Retina (tissue), 1 donor: ENCODE measurements at places on chromosomes 3 and 15.
A peak's percentile ranks its signal among the peaks of the same experiment; 100 is the strongest.

DNA sequence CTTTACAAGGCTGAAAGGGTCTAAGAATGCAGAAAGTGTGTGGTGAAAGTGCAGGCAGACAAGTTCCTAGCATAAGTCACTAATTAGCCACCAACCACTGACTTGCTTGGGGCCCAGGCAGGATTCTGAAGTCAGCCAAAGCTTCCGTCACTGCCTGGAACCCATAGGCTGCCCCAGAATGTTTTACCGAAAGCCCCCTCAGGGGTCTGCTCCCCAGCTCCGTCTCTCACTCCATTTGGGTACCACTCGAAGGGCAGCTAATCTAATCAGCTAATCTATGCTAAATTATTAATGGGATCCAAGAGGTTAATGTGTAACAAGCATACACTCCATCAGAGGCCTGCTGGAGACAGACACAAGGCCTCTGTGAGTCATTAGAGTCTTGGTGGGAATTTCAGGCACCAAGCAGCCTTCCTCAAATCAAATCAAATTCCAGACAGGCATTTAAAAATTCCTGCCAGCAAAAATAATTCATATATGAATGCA lies 13.2 kb downstream of the ADAMTS9 start:
- peak; percentile 29 for DNase-seq

- no peak for DNase-seq
Measured at GRCh38 chr3:26099692-26100091, 309.8 kb downstream of the OXSM start.

DNA sequence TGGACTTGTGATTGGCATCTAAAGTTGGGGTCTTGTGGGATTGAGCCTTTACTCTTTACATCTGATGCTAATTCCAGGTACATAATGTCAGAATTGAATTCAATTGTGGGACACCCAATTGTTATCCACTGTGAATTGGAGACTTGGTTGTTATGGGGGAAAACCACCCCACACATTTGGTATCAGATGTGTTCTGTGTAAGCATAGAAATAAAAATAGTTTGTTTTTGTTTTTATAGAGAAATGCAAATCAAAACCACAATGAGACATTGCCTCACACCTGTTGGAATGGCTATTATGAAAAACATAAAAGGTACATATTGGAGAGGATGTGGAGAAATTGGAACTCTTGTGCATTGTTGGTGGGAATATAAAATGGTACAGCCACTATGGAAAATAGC lies 58.5 kb downstream of the CPA3 start:
- no peak for DNase-seq

DNA sequence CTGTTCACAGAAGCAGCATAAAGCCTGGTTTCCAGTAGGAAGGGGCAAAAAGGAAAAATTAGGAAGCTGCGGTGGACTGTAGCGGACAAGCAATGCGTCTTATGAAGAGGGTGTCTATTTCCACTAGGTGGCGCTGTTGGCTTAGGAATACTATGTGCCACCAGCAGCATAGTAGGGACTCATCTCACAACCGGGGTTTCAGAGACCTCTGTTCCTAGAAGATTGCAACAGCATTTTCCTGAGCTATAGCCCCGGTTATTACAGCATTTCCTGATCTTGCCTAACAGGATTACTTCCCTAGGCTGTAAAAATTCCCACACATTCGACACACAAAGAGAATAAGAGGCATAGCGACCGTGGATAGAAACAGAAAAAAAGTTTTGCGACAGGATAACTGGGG lies 683.0 kb downstream of the TBL1XR1 start:
- DNase-seq = no peak

DNA sequence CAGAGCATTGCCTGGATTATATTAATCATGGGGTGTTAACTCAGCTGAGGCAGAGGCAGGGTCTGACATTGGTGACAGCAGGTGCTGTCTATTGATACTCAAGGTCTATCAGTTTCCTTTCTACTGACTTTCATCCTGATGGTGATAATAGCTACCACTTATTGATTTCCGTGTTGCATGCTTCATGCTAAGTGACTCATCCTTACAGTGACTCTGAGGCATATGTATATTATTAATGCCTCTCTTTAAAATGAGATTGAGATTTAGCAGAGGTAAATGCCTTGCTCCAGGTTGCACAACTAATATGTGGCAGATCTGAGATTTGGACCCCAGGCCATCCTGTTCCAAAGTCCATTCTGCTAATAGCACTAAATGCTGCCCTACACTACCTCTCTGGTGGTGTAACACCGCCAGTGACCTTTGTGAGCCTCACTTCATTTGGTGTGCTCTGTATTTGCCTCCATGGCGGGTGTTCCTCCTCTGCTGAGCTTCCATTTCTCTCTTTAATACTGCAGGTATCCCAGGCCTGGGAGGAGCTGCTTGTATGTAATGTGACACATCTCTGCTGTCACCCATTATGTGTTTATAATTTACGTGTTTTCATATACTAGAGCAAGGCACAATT lies 50.4 kb downstream of the GPR171 start:
- no peak for DNase-seq

DNA sequence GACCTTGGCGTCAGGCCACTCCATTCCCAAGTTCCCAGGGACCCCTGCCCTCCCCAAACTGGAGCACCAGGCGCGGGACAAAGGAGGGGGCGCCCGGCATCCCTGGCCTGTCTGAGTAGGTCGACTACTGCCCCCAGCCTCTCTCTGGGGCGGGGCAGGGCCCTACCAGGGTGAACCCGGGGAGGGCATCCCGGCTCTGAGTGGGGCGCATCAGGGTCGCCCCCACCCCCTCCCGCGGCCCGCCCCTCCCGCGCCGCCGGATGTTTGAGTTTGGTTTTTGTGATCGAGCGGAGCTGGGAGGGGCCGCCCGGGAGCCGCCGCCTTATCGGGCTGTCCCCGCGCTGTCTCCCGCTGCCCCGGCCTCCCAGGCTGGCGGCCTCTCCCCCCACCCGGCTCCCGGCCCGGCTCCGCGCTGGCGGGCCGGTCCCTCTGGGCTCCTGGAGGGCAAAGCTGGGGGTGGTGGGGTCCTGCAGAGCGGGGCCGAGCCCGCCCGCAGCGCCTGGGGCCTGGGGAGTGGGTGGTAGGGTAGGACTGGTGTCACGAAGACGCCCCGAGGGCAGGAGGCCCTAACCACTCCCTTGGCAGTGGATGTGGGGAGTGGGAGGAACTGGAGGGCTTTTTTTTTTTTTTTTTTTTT lies 47.2 kb upstream of the SMAD6 start:
- DNase-seq = no peak

GRCh38 chr3:192894676-192895075 lies 23.0 kb downstream of the MB21D2 start:
- no peak for DNase-seq

DNA sequence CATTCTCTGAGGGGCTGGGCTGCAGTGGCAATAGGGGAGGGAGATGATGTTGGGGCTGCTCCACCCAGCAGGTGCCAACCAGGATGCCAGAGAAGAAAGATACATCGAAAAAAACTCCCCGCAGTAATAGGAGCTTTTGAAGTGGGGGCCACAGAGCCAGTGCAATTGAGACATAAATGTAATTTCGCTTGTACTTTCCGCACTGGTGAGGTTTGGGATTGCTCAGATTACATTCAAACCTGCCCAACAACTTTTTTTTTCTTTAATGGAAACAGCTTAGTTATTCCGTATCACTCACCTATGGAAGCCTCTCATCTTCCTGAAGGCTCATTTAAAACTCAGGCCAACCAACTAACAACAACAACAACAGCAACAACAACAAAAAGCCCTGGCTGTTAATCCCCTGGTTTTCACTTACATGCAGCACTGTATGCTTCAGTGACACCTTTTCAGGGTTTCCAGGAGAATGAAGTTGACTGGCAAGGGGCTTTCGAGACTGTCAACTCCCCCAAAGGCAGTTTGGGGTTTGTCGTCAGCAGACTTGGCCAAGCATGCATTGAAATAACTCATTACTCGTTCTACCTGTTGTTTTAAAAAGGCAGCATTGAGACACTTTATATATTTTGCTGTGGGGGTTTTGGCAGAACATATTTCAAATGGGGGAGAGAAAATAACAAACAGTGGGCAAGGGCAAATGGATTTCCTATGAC lies 163.8 kb downstream of the EBLN2 start:
- DNase-seq = no peak

DNA sequence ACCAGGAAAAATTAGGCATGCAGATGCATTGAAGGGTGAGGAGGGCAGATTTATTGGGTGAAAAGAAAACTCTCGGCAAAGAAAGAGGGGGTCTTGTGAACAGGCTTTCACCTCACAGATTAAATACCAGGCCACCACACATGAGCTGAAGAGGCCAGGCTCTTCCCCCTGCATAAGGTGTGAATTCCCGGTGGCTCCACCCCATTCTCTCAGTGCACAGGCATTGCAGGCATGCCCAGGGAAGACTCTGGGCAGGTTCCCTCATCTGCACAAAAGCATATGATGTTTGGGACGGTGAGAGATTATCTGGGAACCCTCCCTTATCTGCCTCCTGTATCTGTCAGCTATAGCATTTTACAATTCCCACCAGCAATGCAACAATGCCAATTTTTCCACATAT lies 7.2 kb upstream of the SLC35G2 start:
- DNase-seq = no peak

GRCh38 chr15:69490356-69491037 lies 37.9 kb downstream of the RPLP1 start:
- DNase-seq = no peak

DNA sequence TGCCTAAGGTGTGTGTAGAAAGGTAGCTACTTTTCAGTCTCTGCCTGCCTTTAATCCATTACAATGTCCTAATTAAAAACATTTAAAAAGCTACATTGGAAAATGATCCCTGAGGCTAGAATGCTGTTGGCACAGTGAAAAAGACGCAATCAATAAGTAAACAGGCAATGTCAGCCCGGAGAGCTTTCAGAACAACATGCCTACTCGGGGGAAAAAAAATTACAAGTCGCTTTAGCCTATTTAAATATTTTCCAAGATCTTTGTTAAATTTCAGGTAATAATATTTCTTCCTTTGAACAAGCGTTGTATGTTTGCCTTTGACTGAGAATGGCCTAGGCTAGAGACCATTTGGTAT lies 46.6 kb upstream of the CD47 start:
- no peak for DNase-seq

- DNase-seq = no peak
Measured at GRCh38 chr3:54577313-54577712, 350.5 kb downstream of the LRTM1 start.

GRCh38 chr3:9067352-9067975 lies 104.2 kb upstream of the RAD18 start:
- DNase-seq = peak; percentile 61

DNA sequence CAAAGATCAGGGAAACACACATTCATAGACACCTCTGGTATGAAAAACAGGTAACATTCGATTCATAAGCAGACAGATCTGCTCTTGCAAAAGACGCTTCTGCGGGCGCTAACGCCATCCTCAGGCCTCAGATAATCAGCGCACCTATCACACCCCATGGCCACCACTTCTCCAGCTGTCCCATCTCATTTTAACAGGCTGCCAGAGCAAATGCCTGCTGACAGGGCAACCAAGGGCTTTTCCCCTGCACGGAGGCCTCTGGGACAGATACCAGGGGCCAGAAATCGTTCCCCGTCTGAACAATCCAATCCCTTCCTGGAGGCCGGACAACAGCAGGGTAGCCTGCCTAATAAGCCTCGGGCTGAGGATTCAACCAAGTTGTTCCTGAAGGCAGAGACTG lies 15.2 kb downstream of the ABCC5 start:
- DNase-seq = no peak

- no peak for DNase-seq
Measured at GRCh38 chr15:73608475-73608874, 24.7 kb downstream of the NPTN start.

DNA sequence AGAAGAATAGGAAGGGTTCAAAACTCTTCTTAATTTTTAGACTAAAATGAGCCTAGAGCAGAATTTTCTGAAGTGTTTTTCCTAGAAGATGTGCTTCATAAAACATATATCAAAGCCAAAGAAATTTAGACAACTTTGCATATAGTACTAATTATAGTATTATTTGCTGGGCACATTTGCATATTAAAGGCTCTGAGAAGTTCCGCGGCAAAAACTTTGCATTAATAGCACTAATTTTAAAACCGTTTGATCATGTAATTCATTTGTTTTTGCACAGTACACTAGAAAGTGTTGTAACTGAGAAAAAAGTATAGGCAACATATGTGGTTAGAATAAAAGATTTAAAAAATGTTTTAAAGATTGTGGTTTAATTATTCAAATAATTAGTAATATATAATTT lies 412.0 kb upstream of the NR2F2 start:
- DNase-seq = no peak

DNA sequence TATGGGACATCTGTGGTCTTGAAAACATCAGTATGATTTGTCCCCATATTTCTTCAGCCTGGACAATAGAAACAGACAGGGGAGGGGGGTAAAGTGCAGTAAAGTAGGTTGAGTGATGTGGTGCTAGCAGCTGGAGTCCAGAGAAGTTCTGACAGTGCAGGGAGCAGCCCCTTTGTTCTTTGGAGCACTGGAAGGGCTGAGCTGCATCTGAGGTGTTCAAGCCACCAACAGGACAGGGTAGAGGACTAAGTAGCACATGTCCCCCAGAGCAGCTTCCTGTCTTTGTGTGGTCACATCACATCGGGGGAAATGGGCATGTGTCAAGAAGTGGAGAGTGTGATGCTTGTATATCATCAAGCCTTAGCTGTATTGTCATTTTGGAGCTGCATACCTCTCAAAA lies 12.1 kb downstream of the MRPS22 start:
- peak; percentile 17 for DNase-seq

DNA sequence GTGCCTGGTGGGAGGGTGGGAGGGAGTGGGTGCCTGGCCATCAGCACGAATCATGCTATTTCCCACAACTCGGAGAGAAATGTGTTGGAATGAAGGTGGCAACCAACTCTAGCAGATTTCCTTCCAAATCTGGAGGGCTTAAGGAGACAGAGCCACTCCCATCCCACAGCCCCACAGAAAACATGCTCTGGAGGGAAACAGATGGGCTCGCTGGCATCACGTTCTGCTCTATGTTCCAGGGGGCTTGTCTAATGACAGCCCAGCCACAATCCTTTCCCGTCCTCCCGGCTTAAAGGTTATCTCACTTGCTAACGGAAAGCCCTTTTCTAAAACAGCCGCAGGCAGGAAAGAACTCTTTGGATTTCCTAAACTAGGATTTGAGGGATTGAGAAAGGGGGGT lies 65.3 kb downstream of the ADAMTS17 start:
- no peak for DNase-seq

GRCh38 chr3:148450819-148451218 lies 246.9 kb upstream of the AGTR1 start:
- no peak for DNase-seq

DNA sequence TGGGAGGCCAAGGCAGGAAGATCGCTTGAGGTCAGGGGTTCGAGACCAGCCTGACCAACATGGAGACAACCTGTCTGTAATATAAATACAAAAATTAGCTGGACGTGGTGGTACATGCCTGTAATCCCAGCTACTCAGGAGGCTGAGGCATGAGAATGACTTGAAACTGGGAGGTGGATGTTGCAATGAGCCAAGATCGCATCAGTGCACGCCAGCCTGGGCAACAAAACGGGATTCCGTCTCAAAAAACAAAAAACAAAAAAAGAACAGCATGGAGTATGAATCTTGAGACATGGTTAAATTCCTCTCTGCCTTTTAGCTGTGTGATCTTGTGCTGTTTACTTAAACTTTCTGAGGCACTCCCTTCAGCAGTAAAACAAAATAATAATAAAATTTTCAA lies 244.9 kb downstream of the FGF12 start:
- no peak for DNase-seq
